ENCODE measurements at places on chromosomes 16 and 17. TPM values are rescaled to one million over a fixed set of nuclear protein-coding genes. Genes with fewer than 3 reads are reported as not detected.

GRCh38 chr17:61227866-61228265 is 171.8 kb upstream of the TBX2 start:
- no peak overlapping the region for H3K27ac ChIP-seq
- no peaks in the 10 kb centered on the region for H3K27me3 ChIP-seq
- no peaks in the 10 kb centered on the region for H3K36me3 ChIP-seq
- H3K4me1 ChIP-seq, result peaks cover 12% of the 10 kb centered on the region

ZG16 gene
- not detected for total RNA-seq

- peak overlapping the region; percentile 51 for H3K4me3 ChIP-seq
- DNase-seq, result peak; percentile 68
- H3K27ac ChIP-seq, result peak overlapping the region; percentile 90
- peaks cover 51% of the 10 kb centered on the region for H3K4me1 ChIP-seq
- no peaks in the 10 kb centered on the region for H3K27me3 ChIP-seq
These were observed 2.8 kb upstream of the MEAK7 start for GRCh38 chr16:84507011-84507982.

- peak; percentile 80 for DNase-seq
- H3K36me3 ChIP-seq, result no peaks in the 10 kb centered on the region
- H3K4me3 ChIP-seq, result no peak overlapping the region
- H3K4me1 ChIP-seq, result peaks cover 8% of the 10 kb centered on the region
- H3K27me3 ChIP-seq, result no peaks in the 10 kb centered on the region
- H3K27ac ChIP-seq, result no peak overlapping the region
These were observed 15.0 kb upstream of the SCIMP start for GRCh38 chr17:5249615-5250014.

MAPT gene
- total RNA-seq, result 0.75 TPM

IGSF6 gene
- total RNA-seq, result 0.14 TPM

FOXF1 gene
- not detected for total RNA-seq

GRIN2C gene
- not detected for total RNA-seq

TRPV2 gene
- 35.6 TPM for total RNA-seq

CDH1 gene
- 9.1 TPM for total RNA-seq

DNAI2 gene
- total RNA-seq, result 0.49 TPM

TAX1BP3 gene
- total RNA-seq, result 14.6 TPM

DNA sequence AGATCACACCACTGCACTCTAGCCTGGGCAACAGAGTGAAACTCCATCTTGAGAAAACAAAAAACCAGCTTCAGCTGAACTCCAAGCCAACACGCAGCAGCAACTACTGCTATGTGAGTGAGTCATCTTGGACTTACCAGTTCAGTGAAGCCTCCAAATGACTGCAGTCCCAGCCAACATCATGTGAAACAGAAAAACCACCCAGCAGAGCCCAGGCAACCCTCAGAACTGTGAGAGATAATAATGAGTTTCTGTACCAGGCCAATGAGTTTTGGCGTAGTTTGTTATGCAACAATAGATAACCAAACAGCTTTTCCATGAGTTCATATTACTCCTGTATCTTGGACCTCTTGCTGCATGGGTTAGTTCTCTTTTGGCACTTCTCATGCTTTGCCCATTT is 23.3 kb downstream of the PHF12 start:
- H3K27ac ChIP-seq, result peak overlapping the region; percentile 76
- peak; percentile 66 for DNase-seq
- peaks cover 76% of the 10 kb centered on the region for H3K36me3 ChIP-seq
- H3K4me3 ChIP-seq, result no peak overlapping the region
- H3K27me3 ChIP-seq, result no peaks in the 10 kb centered on the region
- H3K4me1 ChIP-seq, result peaks cover 65% of the 10 kb centered on the region

SLC35G6 gene
- total RNA-seq, result not detected

PPL gene
- total RNA-seq, result not detected

TMEM100 gene
- total RNA-seq, result not detected

CSNK2A2 gene
- total RNA-seq, result 92.2 TPM

OR1D5 gene
- total RNA-seq, result not detected

DNA sequence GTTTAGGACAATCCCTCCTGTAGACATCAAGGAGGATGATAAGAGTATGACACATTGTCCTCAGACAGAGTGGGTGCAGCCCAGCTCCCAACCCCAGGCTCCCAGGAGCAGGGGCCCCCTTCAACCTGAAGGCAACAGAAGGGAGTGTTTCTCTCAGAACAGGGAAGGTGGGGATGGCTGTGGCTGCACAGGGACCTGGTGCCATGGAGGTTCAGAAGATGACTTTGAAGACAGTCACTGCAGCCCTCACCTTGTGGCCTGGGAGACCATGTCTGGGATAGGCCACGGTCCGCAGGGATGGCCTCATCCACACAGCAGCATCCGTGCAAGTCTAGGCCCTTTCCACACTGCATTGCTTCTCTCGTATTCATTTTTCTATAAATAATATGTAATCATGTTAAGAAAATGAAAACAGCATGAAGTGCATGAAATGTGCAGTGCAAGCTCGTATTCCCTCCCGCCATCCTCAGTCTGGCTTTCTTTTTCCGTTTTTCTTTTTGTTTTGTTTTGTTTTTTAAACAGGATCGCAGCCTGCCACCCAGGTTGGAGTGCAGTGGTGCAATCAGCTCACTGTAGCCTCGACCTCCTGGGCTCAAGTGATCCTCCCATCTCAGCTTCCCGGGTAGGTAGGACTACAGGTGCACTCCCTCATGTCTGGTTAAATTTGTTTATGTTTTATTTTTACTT is 71.1 kb downstream of the METRNL start:
- H3K4me3 ChIP-seq, result no peak overlapping the region
- H3K36me3 ChIP-seq, result no peaks in the 10 kb centered on the region
- H3K27me3 ChIP-seq, result peaks cover 2% of the 10 kb centered on the region

PDILT gene
- not detected for total RNA-seq

- DNase-seq, result no peak
- no peak overlapping the region for H3K4me3 ChIP-seq
- no peaks in the 10 kb centered on the region for H3K36me3 ChIP-seq
- H3K27ac ChIP-seq, result no peak overlapping the region
- no peaks in the 10 kb centered on the region for H3K27me3 ChIP-seq
- H3K4me1 ChIP-seq, result no peaks in the 10 kb centered on the region
These were observed 25.0 kb upstream of the MILR1 start for GRCh38 chr17:64423881-64424280.

- no peaks in the 10 kb centered on the region for H3K36me3 ChIP-seq
- no peaks in the 10 kb centered on the region for H3K27me3 ChIP-seq
- H3K27ac ChIP-seq, result no peak overlapping the region
- no peak for DNase-seq
These were observed 12.1 kb downstream of the THRA start for GRCh38 chr17:40074871-40075200.

GP2 gene
- total RNA-seq, result not detected

GRCh38 chr16:88461331-88462269 is 8.5 kb downstream of the ZFPM1 start:
- H3K4me1 ChIP-seq, result peaks cover 56% of the 10 kb centered on the region
- H3K27ac ChIP-seq, result no peak overlapping the region
- no peak overlapping the region for H3K4me3 ChIP-seq
- DNase-seq, result no peak
- H3K27me3 ChIP-seq, result no peaks in the 10 kb centered on the region

DNA sequence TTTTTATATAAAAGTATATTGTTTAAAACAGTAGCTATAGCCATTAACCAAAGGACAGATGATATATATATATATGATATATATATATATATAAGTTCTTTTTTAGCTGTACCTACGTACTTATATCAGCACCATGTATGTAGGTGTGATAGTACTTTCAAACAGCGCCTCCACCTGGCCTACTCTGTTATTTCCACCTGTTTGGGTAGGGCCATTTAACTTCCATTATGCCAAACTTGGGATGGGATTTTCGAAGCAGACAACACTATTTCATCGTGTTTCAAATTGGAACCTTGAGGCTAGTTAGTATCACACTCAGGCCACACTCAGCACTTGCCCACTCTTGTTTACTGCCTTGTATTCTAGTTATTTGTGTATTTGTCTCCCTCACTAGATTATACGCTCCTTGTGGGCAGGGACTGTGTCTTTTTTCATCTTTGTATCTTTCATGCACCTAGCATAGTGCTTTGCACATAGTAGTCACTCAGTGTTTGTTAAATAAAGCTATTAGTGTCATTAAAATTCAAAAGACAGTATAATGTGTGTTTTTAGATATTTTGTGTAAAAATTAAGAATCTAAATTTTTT is 11.8 kb upstream of the CLTC start:
- no peak overlapping the region for H3K4me3 ChIP-seq
- DNase-seq, result peak; percentile 68
- no peaks in the 10 kb centered on the region for H3K4me1 ChIP-seq
- peaks cover 32% of the 10 kb centered on the region for H3K36me3 ChIP-seq

CA5A gene
- total RNA-seq, result not detected

DNA sequence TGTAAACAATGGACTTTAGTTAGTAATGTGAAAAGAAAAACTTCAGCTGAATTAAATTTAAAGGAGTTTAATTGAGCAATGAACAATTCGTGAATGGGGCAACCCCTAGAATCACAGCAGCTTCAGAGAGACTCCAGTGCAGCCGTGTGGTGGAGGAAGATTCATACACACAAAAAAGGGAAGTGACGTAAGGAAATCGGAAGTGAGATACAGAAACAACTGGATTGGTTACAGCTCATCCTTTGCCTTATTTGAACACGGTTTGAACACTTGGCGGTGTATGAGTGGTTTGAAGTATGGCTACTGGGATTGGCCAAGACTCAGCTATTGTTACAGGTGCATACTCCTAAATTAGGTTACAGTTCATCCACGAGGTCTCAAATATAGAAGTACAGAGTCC is 460.4 kb upstream of the ASIC2 start:
- no peak overlapping the region for H3K4me3 ChIP-seq
- H3K27me3 ChIP-seq, result peaks cover 30% of the 10 kb centered on the region
- H3K4me1 ChIP-seq, result peaks cover 5% of the 10 kb centered on the region
- H3K36me3 ChIP-seq, result no peaks in the 10 kb centered on the region

GRCh38 chr17:31494259-31495021 is 103.0 kb downstream of the RAB11FIP4 start:
- peak; percentile 82 for DNase-seq
- peak overlapping the region; percentile 97 for H3K27ac ChIP-seq
- peaks cover 4% of the 10 kb centered on the region for H3K36me3 ChIP-seq
- H3K27me3 ChIP-seq, result no peaks in the 10 kb centered on the region

DNA sequence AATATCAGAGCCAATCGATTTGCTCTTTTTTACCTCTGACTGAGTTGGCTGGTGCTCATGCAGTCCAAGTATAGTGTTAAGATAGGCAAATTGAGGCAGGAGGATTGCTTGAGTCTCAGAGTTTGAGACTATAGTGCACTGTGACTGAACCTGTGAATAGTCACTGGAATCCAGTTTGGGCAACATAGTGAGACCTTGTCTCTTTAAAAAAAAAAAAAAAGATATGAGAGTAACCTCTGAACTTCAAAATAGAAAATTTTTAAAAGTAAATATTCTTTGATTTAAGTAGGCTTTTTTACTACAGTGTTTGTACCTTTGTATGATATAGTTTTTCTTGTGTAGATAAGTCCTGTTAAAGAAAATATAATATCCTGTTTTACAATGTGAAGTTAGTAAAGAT is 3.4 kb downstream of the CCP110 start:
- peaks cover 14% of the 10 kb centered on the region for H3K4me1 ChIP-seq
- H3K4me3 ChIP-seq, result no peak overlapping the region
- no peaks in the 10 kb centered on the region for H3K27me3 ChIP-seq
- H3K27ac ChIP-seq, result no peak overlapping the region
- DNase-seq, result no peak

DNA sequence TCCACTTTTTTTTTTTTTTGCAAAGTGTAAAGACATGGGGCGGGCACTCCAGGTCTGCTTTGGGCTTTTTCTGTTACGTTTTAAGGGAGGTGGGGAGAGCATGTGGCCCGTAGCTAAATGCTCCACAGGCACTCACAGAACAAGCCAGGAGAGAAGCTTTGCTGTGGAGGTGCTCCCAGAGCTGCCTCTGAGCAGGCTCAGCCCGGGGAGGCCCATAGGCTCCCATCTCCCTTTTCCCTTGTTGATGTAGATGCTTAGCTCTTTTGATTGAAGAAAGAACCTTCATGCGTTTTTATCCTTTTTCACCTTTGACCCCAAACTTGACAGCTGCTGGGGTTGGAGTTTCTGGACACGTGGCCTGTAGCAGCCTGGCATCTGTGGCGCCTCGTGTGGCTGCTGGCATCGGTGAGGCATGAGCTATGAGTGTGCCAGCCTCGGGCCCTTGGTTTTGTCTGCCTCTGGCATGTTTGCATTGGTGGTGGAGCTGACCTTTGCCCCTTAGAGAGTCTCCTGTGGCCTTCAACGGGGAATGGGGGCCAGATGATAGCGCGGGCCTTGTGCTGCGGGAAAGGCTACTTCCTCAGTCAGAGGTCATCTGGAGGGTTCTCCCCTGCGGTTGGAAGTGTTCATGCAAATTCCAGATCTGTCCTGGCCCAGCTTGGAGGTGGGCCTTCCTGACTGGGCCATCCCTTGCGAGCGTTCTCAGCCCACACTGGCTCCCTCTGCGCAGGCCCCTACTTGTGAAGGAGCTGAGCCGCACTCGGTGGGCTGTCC is 20.0 kb upstream of the IL17C start:
- H3K36me3 ChIP-seq, result peaks cover 27% of the 10 kb centered on the region
- no peak for DNase-seq

All from activated CD4-positive, alpha-beta T cell treated with anti-CD3 and anti-CD28 coated beads for 36 hours (primary cell).